Cortex of kidney (tissue), 1 donor: ENCODE measurements at places on chromosomes 16 and 17.

DNA sequence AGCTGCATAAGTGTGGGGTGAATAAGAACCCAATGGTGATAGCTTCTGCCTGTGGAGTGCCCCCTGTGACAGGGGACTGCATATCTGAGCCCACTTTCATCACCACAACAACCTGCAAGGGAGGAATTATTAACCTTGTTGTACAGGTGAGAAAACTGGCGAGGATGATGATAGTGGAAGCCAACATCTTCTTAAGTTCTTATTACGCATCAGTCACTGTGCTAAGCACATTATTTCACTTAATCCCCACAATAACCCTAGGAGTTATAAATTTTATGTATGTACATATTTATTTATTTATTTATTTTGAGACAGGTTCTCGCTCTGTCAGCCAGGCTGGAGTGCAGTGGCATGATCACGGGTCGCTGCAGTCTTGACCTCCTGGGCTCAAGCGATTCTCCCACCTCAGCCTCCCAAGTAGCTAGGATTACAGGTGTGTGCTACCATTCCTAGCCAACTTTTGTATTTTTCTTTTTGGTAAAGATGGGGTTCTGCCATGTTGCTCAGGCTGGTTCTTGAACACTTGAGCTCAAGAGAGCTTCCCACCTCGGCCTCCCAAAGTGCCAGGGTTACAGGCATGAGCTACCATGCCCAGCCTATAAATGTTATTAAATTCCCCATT is 7.6 kb downstream of the PDILT start:
- no peak for DNase-seq

GRCh38 chr16:74713325-74713724 is 12.7 kb upstream of the MLKL start:
- no peak for DNase-seq

- DNase-seq, result no peak
Measured at GRCh38 chr16:47991491-47991890, 164.3 kb downstream of the ABCC12 start.

GRCh38 chr17:64120159-64120810 is 9.7 kb downstream of the ERN1 start:
- no peak for DNase-seq

DNA sequence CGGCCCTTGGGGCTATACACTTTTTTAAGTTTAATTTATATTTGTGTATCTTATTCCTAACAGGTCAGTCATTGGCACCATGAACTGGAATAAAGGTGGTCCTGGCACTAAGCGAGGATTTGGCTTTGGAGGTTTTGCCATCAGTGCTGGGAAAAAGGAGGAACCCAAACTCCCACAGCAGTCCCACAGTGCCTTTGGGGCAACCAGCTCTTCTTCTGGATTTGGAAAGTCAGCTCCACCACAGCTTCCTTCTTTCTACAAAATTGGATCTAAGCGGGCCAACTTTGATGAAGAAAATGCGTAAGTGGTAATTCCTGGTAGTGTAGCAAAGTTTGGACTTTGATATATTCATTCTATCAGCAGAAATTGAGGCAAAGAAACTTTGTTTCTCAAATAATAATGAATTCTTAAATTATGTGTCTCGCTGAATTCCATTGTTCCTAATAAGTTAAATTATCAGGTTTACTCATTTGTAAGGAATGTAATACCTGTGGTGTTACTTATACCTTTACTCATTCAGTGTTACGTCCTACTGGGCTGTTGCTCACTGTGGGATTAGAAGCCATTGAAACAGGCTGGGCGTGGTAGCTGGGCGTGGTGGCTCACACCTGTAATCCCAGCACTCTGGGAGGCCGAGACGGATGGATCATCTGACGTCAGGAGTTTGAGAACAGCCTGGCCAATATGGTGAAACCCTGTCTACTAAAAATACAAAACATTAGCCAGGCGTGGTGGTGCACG is 13.2 kb downstream of the DDX42 start:
- DNase-seq, result no peak

- no peak for DNase-seq
Measured at GRCh38 chr17:10156599-10156947, 41.8 kb downstream of the GAS7 start.

- no peak for DNase-seq
Measured at GRCh38 chr17:69078864-69079263, 18.1 kb upstream of the ABCA9 start.
